Omental fat pad (tissue), 4 donors: ENCODE measurements at places on chromosomes 11 and 22.
A peak's percentile ranks its signal among the peaks of the same experiment; 100 is the strongest.

- DNase-seq: no peak
Measured at GRCh38 chr11:12845163-12845562, 164.0 kb upstream of the RASSF10 start.

DNA sequence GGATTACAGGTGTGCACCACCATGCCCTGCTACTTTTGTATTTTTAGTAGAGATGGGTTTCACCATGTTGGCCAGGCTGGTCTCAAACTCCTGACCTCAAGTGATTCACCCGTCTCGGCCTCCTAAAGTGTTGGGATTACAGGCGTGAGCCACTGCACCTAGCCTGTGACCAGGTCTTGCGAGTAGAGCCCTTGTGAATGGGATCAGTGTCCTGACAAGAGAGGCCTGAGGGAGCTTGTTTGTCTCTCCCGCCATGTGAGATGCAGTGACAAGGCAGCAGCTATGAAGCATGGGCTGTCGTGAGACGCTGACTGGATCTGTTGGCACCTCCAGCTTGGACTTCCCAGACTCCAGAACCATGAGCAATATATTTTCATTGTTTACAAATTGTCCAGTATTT, 69.3 kb downstream of the LRRC32 start:
- DNase-seq: no peak

DNA sequence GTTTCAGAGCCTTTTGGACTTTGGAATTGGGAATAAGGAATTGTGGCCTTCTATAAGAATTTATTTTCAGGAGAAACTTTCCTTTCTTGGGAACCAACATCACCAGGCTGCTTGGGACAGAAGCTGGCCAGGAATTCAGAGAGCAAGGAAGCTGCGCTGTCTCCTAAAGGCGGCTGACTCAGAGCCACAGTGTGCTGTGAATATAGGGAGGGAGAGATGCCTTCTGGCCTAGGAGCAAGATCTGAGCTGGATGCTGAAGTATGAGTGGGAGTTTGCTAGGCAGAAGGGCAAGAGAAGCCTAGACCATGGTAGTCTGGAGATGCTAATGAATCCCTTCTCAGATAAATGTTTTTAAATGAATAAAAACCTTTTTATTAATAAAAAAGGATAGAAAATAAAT, 213.7 kb upstream of the TBCEL start:
- DNase-seq: no peak

DNA sequence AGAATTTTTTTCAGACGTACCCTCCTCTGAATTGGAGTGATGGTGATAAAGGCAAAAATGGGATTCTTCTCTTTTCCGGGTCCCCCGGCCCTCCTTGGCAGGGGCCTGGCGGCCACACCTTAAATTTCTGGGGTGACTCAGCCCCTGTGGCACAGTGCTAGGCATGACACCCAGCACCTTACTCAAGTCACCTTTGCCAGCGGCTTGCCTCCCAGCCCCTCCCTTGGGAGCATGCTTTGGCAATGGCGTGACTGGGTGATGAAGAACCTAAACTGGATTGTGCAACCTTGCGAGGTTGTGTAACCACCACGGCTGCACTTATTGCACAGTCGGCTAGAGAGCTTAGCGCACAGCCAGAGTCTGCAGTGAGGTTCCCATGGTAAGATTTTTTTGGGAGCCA, 16.2 kb upstream of the LDLRAD3 start:
- peak; percentile 90 for DNase-seq

DNA sequence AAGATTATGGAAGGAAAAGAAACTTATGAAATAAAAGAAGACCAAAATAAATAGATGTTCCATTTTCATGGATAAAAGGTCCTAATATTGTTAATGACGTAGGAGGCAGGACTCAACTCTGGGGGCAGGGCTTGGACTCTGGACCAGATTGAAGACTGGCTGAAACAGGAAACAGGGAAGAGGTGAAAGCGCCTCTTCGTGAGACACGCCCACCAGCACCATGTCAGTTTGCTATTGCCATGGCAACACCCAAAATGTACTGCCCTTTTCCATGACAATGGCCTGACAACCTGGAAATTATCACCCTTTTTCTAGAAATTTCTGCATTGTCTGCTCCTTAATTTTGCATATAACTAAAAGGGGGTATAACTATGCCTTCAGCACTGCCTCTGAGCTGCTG, 1522.2 kb downstream of the TBC1D22A start:
- no peak for DNase-seq

DNA sequence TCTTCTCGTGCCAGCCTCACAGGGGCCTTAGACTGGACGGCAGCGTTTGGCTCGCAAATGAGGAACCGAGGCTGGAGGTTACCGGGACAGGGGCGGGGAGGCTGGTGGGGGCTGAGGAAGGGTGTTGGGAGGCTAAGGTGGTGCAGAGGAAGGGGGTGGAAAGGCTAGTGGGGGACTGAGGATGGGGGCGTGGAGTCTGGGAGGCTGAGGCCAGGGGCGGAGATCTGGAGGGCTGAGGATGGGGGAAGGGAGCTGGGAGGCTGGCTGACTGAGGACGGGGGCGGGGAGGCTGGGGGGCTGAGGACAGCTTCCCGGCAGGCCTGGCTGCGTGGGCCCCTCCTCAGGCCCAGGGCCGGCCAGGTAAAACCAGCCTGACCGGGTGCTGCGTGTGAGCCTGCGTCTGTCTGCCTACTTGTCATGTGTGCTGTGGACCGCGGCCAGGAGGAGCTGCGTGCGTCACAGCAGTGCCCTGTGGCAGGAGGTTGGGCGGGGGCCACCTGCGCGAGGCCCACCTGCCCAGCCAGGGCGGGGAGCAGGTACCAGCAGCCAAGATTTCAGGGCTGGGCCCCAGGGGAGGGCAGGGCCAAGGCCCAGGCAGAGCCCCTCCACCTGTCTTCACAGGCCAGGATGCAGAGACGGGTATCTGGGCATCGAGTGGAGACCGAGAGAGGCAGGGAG, 9.4 kb upstream of the PIM3 start:
- no peak for DNase-seq

DNA sequence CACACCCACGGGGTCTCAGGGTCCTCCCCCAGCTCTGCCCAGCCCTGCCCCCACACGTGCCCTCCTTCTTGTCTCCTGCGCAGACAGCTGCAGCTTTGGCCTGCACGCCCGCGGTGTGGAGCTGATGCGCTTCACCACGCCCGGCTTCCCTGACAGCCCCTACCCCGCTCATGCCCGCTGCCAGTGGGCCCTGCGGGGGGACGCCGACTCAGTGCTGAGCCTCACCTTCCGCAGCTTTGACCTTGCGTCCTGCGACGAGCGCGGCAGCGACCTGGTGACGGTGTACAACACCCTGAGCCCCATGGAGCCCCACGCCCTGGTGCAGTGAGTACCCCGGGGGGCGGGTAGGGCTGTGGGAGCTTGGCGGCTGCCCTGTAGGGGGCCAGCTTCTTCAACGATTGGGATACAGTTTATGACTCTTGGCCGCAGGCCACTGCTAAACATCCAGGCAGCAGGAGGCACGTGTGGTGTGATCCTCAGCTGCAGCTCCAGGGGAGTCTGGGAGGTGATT, 30.8 kb downstream of the ST14 start:
- DNase-seq: no peak

DNA sequence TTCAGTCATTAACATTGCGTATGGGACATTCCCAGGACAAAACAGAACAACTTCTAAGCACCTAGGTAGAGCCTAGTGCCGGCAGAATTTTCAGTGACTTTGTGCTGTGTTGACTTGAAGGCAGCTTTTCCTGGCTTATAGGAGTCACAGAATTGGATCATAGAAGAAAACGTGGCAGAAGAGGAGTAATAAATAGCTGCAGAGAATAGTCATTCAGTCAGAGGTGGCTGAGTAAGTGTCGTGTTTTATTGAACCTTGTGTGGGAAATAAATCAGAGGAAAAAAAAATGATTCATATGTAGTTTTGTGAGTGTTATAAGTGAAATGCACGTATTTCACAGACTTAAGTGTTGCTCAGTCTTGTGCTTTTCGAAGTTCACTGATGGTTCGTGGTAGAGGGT, 2.1 kb downstream of the BARX2 start:
- no peak for DNase-seq

- no peak for DNase-seq
Measured at GRCh38 chr11:45094958-45095690, 51.3 kb upstream of the PRDM11 start.

- DNase-seq: no peak
Measured at GRCh38 chr11:646214-646613, 9.1 kb downstream of the DRD4 start.

GRCh38 chr11:130737866-130738431, 178.3 kb downstream of the SNX19 start:
- DNase-seq: no peak

- DNase-seq: peak; percentile 92
Measured at GRCh38 chr11:449889-450808, at the start of gene PTDSS2. PTDSS2 (plus strand) TSS chr11:450279; CDS start chr11:450456, 177 bp downstream.

DNA sequence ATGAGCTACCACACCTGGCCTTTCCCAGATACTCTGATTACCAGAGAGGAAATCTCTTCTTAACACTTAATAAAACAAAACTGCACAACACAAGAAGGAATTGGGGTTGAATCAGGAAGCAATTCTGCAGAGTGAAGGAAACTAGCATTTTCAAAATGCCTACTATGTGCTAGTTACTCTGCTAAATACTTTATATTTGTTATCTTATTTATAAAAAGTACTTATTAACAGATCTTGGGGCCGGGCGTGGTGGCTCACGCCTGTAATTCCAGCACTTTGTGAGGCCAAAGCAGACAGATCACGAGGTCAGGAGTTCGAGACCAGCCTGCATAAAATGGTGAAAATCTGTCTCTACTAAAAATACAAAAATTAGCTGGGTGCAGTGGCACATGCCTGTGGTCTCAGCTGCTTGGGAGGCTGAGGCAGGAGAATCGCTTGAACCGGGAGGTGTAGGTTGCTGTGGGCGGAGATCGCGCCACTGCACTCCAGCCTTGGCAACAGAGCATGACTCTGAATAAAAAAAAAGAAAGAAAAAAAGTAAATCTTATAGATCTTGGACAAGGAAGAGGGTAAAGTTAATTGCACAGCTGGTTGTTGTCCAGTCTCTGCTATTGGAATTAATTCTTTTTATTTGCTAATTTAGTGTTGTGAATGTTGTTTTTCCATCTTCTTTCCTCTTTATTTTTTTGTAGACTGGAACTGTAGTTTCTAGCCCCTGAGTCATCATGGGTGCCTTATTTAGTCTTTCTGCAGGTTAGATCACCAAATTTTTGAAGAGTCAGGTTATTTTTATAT, 22.1 kb downstream of the TMEM135 start:
- no peak for DNase-seq

DNA sequence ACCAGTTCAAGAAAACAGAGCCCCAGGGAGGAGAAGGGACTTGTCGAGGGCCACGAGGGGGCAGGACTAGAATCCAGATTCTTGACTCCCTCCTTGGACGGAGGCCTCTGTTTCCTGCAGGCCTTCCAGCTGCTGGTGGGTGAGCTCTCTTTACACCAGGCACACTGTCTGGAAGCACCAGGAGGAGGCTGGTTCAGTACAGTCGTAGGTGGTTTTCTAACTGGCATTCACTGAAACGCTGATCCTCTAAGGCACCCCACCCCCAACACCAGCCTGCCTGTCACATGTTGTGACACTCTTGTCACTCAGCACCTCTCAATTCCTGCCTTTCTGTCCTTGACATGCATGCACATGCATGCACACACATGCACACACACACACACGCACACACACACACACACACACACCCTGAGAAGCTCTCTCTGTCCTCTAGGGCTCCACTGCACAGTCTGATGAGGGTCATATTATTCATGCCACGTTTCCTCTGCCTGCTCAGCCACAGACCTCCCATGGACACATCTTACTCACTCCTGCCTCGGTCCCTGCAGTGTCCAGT, 751 bp downstream of the MS4A10 start:
- no peak for DNase-seq

DNA sequence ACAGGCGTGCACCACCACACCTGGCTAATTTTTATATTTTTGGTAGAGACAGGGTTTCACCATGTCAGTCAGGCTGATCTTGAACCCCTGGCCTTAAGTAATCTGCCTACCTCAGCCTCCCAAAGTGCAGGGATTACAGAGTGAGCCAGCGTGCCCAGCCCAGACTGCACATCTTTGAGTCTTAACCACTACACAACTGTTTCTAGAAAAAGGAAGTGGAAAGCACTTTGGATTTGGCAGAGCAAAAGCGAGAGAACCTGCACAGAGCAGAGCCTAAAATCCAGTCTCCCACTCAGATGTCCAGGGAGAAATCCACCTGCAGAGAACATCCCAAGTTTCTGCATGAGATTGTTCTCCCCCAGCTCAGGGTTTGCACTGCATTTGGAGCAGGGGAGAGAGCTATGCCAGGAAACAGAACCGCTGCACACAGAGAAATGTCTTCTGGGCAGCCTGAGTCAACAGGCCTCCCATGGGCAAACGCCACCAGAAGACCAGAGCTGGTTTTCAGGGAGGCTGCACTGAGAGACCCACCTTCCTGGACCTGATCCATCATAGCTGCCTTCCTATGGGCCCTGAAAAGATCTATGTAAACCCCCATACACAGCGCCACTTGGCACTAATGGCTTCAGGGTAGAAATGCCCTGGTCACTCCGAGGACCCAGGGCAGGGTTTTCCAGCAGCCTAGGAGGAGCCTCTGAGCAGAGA, 54.0 kb downstream of the RPUSD4 start:
- DNase-seq: no peak

DNA sequence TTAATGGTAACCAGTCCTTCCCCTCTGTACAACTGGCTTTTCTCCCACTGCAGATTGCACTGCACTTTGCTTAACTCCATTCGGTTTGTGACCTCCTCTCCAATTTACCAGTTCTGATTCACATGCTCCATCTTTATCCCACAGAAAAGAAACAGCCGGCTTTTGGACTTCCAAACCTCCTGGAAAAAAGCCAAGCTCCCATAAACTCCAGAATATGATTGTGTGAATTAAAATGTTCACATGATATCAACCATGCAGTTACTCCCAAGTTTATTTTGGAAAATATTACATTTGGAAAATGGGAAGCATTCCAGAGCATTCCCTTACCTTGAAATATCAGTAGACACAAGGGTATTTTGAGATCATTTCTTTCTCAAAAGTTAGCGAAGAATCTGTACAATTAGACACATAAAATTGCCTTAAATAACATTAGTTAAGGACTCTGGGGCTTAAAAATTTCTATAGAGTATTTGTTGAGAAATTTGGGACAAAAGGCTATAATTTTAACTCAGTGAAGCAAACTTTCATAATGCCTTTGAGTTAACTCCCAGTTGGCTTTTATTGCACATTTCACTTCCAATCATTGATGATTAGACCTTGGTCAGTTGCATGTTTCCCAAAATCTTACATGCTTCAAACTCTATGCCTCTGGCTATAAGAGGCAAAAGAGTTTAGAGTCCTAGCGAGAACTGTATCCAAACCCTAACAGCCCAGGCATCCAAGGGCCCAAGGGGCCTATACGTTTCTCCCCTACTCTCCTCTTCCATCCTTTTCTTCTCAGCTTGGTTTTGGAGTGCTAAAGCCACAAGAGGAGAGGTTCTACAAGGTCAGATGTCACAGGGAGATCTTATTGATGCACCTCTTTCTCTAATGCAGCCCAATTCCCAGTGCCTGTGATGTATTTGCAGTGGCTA, 23.6 kb upstream of the TMEM135 start:
- no peak for DNase-seq

GRCh38 chr11:8581300-8581699, 12.7 kb downstream of the STK33 start:
- no peak for DNase-seq

DNA sequence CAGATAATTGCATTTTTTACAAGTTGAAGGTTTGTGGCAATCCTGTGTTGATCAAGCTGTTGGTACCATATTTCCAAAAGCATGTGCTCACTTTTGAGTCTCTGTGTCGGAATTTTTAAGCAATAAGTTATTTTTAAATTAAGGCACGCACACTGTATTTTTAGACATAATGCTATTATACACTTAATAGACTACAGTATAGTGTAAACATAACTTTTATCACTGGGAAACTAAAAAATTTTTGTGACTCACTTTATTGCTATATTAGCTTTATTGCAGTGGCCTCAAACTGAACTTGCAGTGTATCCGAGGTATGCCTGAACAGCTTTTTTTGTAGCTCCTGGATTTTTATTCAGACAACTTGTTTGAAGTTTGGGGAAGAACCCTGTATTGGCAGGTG, 31.3 kb upstream of the RRM1 start:
- no peak for DNase-seq
